ENCODE measurements at places on chromosomes 12 and 14.

- DNase-seq: no peak
Measured at GRCh38 chr12:68614769-68615168, 4.1 kb downstream of the RAP1B start.

DNA sequence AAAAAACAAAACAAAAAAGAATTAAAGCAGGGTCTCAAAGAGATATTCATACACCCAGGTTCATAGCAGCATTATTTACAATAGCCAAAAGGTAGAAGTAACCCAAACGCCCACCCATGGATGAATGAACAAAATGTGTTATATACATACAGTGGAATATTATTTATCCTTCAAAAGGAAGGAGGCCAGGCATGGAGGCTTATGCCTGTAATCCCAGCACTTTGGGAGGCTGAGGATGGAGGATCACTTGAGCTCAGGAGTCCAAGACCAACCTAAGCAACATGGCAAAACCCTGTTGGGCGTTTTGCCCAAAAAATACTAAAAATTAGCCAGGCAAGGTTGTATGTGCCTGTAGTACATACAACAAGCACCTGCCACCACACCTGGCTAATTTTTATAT lies 4.6 kb downstream of the METTL3 start:
- DNase-seq: no peak

DNA sequence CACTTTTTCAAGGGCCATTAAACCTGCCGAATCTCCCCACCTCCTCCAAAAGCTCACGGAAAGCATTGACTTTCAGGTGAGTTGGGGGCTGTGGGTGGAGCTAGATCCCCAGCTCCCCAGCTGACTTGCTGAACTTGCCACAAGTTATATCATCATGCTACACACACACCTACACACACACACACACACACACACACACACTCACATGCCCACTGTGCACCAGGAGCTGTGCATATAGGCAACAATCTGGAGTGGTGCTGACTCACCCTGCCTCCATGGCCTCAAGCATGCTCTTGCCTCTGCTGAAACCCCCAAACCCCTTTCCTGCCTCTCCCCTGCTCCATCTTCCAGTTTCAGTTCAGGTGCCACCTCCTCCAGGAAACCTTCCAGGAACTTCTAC lies 26.1 kb downstream of the SERPINA3 start:
- no peak for DNase-seq

GRCh38 chr14:101926085-101926484 lies 38.3 kb upstream of the DYNC1H1 start:
- no peak for DNase-seq

- no peak for DNase-seq
Measured at GRCh38 chr12:125999628-126000027, 934.4 kb downstream of the AACS start.

GRCh38 chr12:29562110-29562804 lies 64.8 kb upstream of the OVCH1 start:
- no peak for DNase-seq

GRCh38 chr12:31589598-31589903 lies 1.4 kb downstream of the DENND5B start:
- DNase-seq: no peak

GRCh38 chr12:101221301-101221700 lies 11.3 kb upstream of the SLC5A8 start:
- DNase-seq: no peak

DNA sequence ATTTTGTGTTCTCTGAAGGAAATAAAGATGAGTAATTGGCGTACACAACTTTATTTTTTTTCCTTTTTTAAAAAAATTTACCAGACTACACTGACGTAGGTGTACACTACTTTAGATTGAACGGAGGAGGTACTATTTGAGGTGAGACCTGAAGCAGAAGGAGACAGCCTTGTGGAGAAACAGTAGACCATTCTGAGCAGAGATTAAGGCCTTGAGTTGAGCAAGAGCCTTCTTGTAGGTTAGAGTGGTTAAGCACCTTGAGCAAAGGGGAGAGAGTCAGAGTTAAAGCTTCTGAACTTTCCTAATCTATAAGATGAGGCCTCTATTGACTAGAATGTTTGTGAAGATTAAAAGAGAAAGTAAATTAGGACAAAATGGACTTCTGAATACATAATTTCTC lies 2.5 kb downstream of the LEMD3 start:
- DNase-seq: no peak

- DNase-seq: no peak
Measured at GRCh38 chr12:25417071-25417470, 136.0 kb downstream of the LMNTD1 start.

DNA sequence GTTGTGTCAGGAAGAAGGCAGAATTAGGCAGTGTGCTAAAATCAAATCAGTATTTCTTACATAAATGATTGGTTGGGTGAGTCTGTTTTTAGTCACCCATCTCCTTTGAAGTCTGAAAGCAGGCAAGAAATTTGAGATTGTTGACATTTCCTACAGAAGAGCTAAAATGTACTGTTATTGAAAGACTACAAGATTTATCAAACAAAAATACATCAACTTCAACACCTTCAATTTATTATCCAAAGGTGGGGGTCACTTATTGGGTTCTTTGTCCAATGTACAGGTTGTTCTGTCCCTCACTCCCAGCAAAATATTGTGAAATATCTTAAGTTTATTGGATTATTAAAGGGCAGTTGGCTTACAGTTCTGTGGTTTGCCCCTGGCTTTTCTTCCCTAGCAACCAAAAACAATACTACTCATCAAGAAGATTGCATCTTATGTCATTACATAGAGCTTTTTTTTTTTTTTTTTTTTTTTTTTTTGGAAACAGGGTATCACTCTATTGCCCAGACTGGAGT lies 20.6 kb upstream of the PKP2 start:
- DNase-seq: no peak

GRCh38 chr12:124036657-124037109 lies 63.7 kb downstream of the ZNF664 start:
- DNase-seq: peak; percentile 28

DNA sequence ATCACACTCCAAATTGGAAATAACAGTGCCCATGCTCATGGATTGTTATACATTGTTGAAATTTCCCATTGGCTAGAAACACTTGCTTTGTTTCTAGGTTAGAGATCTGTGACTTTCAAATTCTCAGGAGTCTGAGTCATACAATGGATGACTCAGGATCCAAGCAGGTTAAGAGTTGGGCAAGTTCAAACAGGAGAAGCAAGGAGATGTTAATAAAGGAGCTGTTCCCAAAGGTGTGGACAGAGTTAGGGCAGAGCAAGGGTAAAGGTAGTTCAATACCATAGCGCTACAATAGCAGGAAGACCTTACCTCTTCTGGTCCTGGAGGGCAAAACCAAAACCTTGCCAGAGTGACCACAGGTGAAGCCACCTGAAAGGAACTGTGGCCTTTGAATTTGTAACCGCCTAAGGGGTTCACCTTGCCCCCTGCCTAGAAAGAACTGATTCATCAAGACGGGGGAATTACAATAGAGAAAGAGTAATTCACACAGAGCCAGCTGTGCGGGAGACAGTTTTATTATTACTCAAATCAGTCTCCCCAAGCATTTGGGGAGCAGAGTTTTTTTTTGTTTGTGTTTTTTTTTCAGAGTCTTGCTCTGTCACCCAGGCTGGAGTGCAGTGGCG lies 4.2 kb upstream of the AMN1 start:
- DNase-seq: no peak

GRCh38 chr14:94857950-94858349 lies 88.0 kb upstream of the GSC start:
- no peak for DNase-seq
